ENCODE measurements at places on chromosomes 3 and 15.

- no peak for DNase-seq
Observed at GRCh38 chr3:133025546-133025945, 12.6 kb upstream of the TMEM108 start.

GRCh38 chr15:89096664-89097063, 8.4 kb downstream of the ABHD2 start:
- DNase-seq = no peak

- no peak for DNase-seq
Observed at GRCh38 chr15:64944961-64945360, 33.3 kb downstream of the ANKDD1A start.

DNA sequence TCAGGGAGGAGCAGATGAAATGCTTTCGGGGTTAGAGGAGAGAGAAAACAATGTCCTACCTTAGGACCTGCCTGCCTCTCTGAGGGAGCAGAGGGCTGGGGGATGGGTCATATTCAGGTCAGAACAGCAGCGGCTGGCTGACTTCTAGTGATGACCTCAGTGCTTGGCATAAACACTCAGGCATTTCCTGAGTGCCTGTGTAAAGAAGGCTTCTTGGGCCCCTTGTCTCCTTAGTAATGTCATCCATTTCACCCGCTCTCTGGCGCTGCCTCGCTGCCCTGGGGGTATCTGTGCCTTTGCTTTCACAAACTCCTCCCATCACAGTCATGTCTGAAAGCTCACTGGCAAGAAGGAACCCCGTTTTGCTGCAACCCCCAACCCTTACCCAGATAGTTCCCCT, 82.9 kb upstream of the GSK3B start:
- peak; percentile 65 for DNase-seq

DNA sequence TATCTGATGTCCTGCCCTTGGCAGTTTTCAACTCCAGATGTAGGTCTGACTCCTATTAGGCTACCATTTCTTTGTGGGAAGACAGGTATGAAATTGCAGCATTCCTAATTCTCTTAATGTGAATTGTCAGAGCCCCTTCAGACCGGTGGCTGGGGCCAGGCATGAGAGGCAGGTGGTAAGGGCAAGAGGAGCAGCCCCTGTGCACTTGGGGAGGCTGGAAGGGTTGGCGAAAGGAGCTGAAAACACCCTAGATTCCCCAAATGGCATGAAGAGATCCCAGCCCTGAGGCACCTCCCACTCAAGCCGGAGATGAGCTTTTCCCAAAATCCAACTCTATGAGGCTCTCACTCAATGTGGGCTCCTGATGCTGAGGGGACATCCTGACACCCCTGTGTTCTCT, 453.2 kb downstream of the NR2F2 start:
- no peak for DNase-seq

DNA sequence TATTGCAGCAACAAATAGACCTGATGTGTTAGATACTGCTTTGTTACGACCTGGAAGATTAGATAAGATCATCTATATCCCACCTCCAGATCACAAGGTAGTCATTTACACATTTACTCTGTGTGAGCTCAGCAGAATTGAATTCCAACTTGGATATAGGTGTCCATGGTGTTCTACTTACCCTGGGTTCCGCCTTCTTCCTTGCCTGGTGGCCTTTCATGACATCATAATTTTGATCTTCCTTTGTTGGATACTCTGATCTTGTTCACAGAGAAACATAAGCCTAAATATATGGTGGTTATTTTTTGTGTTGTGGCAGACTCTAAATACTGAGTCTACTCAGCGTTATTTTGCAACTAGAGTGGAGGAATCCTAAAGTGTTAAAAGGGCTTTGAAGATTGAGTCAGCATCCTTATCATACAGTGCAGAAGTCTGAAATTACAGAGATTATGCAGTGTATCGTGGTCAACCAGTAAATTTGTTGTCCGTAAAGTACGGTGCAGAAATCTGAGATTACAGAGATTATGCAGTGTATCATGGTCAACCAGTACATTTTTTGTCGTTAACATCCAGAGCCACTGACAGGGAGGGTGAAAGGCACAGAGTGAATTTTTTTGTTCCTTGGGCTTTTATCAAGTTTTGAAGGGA, 39.1 kb upstream of the GATM start:
- no peak for DNase-seq

- DNase-seq = peak; percentile 75
Observed at GRCh38 chr15:50145451-50145872, 26.4 kb upstream of the ATP8B4 start.

GRCh38 chr15:98427321-98427720, 221.0 kb upstream of the IGF1R start:
- DNase-seq = no peak

DNA sequence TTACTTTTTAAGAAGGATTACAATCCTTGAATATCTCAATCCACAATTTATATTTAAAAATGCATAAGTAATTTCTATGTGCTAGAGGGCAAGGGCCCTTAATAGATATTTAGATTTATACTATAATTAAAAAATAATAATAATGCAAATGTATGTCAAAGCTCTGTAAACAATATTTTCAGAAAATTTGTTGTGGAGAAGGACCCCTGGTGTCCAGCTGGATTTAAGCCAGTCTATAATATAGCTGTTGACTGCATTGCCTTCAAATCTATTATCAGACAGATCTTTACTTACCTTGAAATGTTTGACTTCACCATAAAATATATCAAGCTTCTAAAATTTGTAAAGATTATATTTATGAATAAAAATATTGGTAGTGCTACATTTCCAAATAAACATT, 65.6 kb downstream of the ZBTB20 start:
- DNase-seq = no peak

DNA sequence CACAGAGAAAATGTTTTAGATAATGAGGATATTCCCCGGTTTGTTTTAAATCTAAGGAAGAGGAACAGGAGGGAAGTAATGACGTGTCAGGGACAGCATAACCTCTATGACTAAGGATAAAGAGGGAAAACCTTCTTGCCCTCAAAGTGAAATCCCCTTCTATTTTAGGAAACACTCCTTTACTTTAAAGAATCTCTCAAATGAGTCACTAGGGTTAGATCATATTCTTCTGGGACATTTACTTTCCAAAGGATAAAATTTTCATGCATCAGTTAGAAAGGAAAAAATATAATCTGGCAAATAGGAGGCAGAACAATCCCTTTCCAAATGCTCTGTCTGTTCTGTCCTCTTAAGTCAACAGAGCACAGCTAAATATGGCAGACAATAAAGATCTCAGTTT, 43.2 kb upstream of the UBE2E2 start:
- DNase-seq = peak; percentile 94

GRCh38 chr3:196927571-196928453, 14.5 kb downstream of the NCBP2 start:
- no peak for DNase-seq

- DNase-seq = peak; percentile 1
Observed at GRCh38 chr15:61621146-61621545, 392.0 kb upstream of the RORA start.

DNA sequence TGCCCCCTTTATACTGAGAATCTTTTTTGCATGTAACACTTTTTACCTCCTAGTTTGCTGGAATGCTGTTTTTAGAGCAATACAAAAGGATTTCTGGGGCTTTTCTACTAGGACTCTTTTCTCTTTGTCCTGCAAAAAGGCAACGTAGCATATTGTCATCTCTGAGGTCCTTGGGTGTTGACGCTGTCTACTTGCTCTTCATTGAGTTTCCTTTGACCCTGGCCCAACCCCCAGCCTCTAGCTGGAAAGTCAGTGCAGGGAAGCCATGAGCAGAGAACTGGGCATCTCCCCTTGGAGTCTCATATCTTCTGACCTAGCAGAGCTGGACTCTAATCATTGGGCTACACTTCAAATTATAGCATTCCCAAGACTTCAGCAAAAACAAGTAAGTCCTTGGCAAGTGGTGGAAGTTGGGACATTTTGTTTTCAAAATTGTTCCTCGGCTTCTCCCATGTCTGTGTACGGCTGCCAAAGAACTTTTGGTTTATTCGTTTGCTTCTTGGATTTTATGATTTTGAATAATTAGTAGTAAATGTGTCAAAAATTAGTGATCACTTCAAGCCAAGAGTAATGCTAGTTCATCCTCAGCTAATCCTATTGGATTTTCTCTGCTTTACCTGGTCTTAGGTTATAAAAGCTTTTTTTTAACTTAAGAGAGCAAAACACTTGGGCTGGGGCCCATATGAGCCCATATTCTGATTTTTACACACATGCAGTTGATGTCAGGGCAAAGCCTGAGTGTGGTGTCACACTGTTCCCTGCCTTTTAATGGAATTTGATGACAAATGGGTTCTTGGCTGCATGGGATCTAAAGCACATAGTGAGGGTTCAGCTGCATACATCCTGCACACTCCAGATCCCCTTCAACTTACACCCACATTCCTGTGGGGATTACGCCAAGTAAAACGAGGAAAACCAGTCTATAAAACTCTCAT, 419.5 kb upstream of the C2CD4B start:
- no peak for DNase-seq

DNA sequence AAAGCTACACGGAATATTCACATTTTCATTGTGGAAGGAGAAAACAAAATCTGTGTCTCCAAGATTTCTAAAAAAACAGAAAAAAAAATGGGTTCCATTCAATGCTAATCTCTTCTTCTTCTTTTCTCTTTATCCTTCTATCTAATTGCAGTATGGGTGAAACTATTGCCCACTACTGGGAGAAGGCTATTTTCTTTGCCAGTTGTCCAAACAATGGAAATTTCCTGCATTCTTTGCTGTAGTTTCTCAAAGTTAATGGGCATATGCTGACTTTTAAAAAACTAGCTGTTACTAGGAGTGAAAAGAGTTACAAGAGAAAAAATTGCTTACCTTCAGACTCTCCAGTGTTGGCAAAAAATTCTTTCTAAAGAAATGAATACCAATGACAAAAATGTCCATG, 179.3 kb upstream of the ANKRD28 start:
- DNase-seq = no peak

Measured in kidney glomerular epithelial cell (primary cell).